ENCODE measurements at places on chromosomes 16 and 17.

- DNase-seq = peak; percentile 73
These were observed 15.7 kb upstream of the CPPED1 start for GRCh38 chr16:12819126-12820117.

GRCh38 chr16:85471469-85472431 is 141.4 kb upstream of the GSE1 start:
- no peak for DNase-seq

- DNase-seq = no peak
These were observed 27.3 kb upstream of the COG7 start for GRCh38 chr16:23480257-23480656.

DNA sequence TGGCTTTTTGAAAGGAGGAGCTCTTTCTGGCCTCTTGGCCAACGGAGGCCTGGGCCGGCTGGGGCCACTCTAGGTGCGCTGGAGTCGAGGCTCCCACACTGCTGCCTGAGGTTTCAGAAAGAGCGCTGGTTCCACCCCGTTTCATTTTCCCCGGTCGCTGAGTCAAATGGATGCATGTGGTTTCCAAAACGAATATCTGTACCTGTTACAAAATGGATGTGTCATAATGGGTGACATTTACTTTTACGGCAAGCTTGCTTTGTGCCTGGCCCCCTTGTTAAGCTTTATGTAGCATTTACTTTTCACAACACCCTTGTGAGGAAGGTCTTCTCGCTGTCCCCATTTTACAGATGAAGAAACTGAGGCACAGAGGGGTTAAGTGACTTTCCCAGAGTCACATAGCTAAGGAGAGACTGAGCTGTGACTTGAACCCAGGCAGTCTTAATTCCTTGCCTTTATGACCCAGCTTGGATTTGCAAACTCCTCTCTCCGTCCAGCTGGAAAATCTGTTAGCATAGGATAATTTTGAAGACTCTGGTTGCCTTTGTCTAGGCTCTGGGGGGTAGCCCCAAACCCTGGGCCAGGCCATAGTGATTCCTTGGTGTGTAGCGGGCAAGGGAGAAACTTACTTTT is 10.6 kb downstream of the KSR1 start:
- no peak for DNase-seq

- DNase-seq = no peak
These were observed 5.4 kb downstream of the AURKB start for GRCh38 chr17:8204761-8205555.

- DNase-seq = no peak
These were observed 69.2 kb downstream of the C16orf78 start for GRCh38 chr16:49442805-49443204.

DNA sequence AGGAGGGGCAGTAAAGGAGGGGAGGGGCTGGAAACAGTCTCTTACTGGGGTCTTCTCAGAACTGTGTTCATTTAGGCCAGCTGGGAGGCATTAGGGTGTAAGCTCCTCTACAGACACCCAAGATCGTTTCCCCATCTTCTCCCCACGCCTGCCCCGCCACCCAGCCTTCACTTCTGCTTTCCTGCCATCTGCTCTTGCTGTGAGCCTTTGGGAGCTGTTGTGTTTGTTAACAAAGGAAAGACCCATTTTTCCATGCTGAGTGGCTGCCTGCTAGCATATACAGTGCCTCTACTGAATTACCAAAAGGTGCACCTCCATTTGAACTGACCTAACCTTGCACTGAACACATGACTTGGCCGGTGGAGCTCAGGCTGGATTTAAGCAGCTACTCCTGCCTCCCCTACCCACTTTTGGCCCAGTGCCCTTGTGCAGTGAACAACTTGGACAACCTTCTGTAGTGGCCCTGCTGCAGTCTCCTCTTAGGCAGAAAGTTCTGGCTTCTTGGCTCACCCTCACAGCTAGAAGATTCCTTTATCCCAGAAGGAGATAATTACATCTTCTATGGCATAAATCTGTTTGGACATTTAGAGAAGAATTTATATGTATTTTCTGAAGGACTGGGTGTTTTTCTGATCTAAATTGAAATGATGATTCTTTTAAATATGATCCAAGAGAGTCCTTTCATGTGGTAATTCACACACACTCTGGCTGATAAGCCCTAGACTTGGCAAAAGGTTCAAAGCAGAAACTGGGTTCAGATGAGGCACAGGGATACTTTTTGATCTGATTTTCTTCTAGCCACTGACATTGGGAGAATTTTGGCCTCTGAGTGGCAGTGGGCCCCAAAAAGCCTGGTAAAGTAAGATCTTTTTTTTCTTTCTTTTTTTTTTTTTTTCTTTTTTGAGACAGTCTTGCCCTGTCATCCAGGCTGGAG is 81.9 kb upstream of the HNF1B start:
- DNase-seq = no peak

DNA sequence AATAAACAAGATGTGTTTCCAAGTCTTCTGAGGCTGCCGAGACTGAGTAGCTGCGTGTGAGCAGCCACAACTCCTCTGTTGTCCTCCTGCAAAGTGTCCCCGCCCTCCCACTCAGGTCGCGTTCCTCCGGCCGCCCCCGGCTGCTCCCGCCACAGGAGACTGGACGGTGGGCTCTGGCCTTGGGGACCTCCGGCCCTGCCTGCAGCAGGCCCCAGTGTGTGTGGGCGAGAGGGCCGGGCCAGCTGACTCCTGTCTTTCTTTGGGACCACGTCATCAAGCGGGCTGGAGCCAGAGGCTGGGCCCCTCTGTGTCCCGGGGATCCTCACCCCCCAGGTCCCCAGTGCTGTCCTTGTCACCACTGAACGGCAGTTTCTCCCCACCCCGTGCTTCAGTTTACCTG is 175.3 kb downstream of the NPIPB11 start:
- no peak for DNase-seq

DNA sequence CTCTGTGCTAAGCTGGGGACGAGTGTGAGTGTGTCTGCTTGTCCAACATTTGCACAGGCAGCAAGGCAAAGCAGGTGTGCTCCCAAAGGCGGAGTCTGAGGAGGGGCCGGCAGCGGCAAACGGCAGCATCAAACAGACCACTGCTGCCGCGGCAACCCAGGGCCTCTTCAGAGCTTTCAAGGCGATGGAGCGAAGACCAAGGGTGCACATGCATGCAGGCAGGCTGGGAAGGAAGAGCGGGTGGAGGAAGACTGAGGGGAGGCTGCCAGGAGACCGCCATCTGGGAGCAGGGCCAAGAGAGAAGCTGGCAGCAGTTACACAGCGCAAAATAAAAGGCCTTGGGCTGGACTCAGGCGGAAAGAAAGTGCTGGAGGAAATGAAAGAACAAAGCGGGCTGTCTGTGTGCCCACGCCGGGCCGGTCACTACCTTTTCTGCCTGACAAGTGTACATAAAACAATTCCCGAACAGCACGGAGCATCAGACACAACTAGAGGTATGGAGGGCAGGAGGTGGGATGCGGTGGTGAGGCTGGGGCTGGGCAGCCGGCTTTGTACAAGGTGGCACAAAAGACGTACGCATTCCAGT is 8.5 kb downstream of the TIMM22 start:
- no peak for DNase-seq

DNA sequence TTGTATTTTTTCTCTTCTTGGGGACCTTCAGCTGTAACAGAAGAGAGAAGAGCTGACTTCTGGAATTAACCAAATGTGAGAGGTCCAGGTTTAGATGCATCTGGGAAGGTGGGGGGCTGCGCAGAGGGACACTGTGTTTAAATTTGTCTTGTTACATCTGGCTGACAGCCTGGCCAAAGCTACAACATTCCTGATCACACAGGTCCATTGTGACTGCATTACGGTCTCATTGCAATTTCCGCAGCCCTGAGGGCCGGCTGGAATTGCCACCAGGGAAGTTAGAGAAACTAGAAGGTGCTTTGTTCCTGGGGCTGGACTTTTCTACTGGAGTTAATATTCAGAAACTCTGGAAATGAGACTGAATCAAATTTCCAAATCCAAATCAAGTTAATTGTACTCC is 37.9 kb upstream of the LRRC75A start:
- no peak for DNase-seq

GRCh38 chr17:8243827-8244226 is 4.0 kb downstream of the CTC1 start:
- DNase-seq = no peak

DNA sequence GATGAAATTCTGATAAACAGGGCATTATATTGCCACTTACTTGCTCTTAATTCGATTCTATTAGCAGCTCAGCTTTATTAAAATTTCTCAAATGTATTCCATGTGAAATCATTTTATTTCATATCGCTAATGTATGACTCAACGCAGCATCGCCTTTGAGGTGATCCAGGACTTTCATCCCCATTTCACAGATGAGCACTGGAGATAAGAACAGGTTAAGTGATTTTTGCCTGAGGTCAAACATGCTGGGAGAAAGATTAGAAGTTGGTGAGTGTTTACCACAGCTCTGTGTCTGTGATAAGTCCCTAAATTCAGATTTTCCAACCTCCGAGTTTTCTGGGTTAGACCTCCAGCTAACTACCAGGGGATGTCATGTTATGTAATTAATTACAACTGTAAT is 43.6 kb downstream of the RBFOX1 start:
- DNase-seq = no peak

DNA sequence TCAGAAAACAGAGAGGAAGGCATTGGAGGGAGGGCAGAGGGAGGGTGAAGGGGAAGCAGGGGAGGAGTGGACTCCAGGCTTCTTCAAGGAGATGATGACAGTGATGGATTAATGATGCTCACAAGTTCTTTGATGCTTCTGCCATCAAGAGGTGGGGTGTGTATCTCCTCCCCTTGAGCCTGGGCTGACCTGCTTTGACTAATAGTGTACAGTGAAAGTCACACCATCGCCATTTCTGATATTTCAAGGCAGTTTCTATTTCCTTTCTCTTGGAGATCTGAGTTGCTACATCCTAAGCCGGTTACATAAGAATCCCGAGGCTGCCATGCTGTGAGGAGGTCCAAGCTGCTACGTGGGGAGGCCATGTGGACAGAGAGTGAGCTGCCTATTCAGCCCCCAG is 312.5 kb downstream of the MAF start:
- DNase-seq = no peak

Data from activated T-cell treated with anti-CD3 and anti-CD28 coated beads for 1 hour (primary cell).